ENCODE measurements at places on chromosomes 3 and 15.

GRCh38 chr3:188389711-188390342 is 235.9 kb downstream of the LPP start:
- no peak for DNase-seq

- no peak for DNase-seq
Measured at GRCh38 chr3:132593241-132593946, 3.7 kb upstream of the ACKR4 start.

DNA sequence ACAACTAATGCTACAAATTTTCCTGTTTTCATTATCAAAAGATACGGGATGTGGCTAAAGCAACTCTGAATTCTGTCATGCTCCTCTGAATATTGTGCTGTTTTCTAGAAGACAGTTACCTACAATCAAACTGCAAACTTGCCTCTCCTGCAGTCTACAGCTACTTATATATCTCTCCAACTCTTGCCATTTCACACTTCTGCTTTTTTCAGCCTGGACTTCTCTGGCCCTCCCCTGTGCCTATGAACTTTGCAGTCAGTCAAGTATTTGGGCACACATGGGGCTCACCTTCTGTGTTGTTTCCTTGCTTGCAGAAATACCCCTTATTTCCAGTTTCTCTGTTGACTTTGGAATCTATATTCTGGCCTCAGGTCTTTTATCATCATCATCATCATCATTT is 575.6 kb downstream of the GRM7 start:
- DNase-seq = no peak

- DNase-seq = peak; percentile 86
Measured at GRCh38 chr3:45760878-45761711, 35.2 kb downstream of the SLC6A20 start.

DNA sequence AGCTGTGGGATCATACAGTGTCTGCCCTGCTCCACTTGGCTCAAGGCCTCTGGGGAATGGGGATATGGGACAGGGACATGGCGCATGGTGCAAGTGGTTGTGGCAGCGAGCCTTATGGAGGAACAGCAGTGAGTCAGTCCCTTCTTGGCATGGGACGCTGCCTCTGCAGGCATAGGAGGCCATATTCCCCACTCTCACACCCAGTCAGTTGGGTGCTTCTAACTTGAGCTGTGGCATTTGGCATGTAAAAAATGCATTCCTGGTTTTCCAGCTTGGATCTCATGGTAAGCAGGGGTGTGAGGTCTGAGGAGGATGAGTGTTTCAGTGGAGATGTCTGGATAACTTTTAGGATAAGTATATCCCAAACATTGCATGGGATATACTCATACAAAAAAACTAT is 31.6 kb upstream of the UBE2Q2 start:
- DNase-seq = no peak

GRCh38 chr3:87771337-87772192 is 287.2 kb downstream of the CGGBP1 start:
- DNase-seq = peak; percentile 68

DNA sequence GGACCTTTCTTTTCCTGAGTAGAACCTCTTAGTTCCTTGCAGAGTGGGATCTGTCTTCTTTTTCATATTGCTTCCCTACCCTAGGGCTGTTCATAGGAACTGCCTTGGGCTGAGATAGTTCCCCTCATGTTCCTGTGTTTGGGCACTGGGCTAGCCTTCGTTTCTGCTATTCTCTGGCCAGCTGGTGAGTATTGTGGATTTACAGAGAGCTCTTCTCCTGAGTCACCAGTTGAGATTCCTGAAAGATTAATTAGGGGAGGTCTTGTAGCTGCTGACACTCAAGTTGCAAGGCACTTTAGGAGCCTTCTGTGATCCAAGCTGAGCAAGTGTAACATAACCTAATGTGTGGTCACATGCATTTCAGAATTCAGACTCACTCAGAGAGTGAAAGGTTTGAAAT is 30.7 kb downstream of the CHD2 start:
- DNase-seq = peak; percentile 85

- DNase-seq = peak; percentile 97
Measured at GRCh38 chr3:146160321-146160963, 542 bp downstream of the PLOD2 start.

GRCh38 chr15:96690733-96691132 is 360.2 kb downstream of the NR2F2 start:
- DNase-seq = no peak

DNA sequence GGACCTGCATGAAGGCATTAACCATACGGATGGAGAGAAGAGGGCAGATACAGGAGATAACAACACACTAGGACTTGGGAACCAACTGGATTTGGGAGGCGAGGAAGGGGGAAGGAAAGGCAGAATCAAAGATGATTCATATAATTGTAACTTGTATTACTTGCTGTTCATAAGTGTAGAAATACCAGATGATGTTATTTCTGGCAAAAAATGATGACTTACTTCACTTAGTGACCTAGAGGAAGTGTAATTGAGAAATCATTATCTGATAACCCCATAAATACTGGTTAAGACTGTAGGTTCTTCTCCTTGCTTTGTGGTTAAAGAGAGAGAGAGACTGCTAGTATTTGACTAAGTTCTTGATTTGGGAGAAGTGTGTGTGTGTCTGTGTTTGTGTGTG is 50.5 kb upstream of the GK5 start:
- no peak for DNase-seq
